ENCODE measurements at places on chromosomes 16 and 17. TPM values are rescaled to one million over a fixed set of nuclear protein-coding genes. Genes with fewer than 3 reads are reported as not detected.

Gene CMTM1
- total RNA-seq = 10.8 TPM

Gene LPO
- total RNA-seq = 0.24 TPM

- DNase-seq = no peak
Measured at GRCh38 chr17:7859028-7859427, 1.2 kb downstream of the CYB5D1 start.

Gene PHB1
- total RNA-seq = 53.9 TPM

Gene EIF3CL
- total RNA-seq = 75.1 TPM

GRCh38 chr17:41589301-41589700 lies 2.6 kb upstream of the KRT14 start:
- DNase-seq = no peak

GRCh38 chr17:61468263-61468907 lies 16.2 kb downstream of the TBX4 start:
- DNase-seq = no peak

DNA sequence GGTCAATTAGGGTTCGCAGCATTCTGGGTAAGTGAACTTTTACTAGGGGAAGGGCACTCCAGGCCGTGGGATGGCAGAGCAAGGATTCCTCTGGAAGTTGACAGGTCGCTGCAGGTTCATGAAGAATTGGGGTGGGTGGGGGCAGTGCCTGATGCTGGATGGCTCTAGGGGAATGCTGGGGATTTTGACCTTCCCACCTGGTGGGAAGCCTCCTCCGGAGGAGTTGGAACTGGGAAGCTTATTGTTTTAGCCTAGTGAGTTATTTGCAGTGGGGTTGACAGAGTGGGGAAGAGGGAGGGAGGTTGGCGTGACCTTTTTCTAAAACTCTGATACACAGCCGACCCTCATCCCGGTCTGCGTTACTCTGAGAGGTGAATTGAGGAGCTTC lies 606 bp upstream of the C17orf113 start:
- no peak for DNase-seq

- peak; percentile 23 for DNase-seq
Measured at GRCh38 chr16:89969741-89970410, 21.3 kb downstream of the DEF8 start.

DNA sequence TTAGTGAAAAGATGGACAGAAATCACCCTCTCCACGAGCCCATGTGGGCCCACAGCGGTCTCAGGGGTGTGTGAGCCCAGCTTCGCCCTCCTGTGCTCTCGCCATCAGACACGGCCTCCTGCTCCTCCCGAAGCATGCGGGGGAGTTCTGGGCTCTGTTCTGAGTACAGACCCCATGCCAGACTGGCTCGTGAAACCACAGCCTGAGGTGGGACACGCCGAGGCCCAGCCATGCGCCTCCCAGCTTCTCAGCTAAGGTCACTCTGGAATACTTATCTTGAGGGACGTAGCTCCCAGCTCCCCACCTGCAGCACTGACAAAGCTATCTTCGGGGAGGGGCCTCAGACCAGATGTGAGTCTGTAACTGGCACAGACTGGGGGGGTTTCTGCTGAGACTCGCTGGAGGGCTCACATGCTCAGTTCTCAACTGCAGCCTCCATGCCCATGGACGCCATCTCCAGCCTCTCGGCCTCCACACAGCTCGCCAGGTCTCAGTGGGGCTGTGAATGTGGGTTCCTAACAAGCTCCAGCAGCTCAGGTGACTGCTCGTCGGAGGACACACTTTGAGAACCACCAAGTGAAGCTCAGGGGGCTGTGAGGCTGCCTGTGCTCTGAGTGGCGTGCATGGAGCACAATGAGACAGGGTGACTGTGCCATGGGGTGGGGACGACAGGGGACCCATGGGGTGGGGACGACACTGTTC lies 95.2 kb downstream of the ZNF778 start:
- no peak for DNase-seq

DNA sequence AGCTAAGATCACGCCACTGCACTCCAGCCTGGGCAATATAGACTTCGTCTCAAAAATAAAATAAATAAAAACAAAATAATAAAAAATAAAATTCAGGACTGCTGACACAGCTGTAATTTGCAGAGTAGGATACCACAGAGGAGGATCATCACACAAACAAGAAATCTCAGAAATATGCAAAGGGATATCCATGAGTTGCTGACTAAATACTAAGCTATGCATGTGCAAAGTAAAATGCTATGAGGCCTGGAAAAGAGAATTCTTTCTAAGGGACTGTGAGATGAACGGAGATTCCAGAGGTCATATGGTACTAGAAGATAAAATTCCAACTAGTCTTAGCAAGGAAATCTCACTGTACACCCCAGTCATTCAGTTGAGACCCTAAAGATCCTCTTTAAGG lies 74.8 kb downstream of the SLC39A11 start:
- peak; percentile 75 for DNase-seq

DNA sequence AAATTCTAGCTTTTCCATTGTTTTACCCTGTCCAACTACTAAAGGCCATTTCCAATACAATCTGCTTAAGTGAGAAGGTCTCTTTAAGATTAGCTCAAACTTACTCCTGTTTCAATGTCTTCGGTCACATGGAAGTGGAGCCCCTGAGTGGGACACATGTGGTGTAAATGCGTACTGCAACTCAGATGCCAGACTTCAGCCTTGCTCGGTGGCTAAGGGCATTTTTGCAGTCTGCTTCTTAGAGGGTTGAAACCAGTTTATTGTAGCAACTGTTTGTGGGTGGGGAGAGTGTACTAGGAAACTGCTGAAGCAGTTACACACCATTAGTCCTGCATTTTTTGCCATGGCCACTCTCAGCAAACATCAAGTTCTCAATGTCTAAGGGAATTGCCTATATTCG lies 140.6 kb downstream of the PARN start:
- peak; percentile 49 for DNase-seq

- DNase-seq = no peak
Measured at GRCh38 chr16:11138769-11139325, 117.2 kb downstream of the SOCS1 start.

Gene CA5A
- 0.72 TPM for total RNA-seq

DNA sequence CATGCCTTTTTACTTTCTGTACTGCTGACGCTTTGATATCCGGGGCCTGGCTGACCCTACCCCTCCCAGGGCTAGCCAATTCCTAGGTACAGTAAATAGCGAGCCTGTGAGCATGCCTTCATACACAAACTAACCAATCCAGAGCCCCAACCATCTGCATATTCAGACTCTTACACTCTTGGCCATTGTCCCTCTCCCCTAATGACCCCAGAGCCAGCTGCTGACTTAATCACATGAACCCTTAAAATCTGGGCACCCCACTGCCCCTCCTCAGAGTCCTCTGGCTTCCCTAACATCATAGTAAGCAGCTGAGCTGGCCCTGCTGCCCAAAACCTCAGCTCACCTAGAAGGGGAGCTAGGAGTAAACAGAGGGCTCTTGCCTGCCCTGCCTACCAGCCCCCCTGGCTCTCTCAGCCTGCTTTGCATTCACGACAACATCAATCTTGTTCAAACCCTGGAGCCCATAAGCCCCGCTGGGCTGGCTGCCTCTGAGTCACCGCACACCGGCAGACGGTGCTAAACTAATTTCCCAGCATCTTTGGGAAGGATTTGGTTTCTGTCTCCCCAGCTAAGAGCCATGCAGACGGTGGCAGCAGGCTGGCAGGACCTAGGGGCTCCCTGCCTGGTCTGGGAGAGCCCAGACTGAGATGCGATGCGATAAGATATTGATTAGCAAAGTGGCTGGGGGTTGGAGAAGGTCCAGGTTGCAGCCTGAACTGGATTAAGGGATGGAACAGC lies 63.2 kb downstream of the CLEC19A start:
- no peak for DNase-seq

Gene TBX6
- total RNA-seq = 0.48 TPM

Gene TAF15
- 33.0 TPM for total RNA-seq

GRCh38 chr17:11493936-11494335 lies 104.3 kb upstream of the DNAH9 start:
- no peak for DNase-seq

DNA sequence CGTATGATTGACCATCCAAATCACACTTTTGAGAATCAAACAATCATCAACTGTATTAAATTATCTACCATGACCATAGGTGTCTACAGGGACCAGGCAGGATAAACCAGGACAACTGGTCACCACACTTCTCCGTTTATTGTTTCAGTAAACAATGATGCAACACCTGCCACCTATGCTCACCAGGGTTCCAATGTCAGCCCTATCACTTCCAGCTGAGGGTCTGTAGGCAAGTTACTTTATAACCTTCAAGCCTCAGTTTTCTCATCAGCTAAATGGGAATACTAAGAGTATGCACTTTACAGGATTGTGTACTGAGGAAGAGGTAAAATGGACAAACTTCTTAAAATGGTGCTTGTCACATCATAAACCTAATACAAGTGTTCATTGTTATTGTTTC lies 14.9 kb downstream of the TMEM114 start:
- no peak for DNase-seq

DNA sequence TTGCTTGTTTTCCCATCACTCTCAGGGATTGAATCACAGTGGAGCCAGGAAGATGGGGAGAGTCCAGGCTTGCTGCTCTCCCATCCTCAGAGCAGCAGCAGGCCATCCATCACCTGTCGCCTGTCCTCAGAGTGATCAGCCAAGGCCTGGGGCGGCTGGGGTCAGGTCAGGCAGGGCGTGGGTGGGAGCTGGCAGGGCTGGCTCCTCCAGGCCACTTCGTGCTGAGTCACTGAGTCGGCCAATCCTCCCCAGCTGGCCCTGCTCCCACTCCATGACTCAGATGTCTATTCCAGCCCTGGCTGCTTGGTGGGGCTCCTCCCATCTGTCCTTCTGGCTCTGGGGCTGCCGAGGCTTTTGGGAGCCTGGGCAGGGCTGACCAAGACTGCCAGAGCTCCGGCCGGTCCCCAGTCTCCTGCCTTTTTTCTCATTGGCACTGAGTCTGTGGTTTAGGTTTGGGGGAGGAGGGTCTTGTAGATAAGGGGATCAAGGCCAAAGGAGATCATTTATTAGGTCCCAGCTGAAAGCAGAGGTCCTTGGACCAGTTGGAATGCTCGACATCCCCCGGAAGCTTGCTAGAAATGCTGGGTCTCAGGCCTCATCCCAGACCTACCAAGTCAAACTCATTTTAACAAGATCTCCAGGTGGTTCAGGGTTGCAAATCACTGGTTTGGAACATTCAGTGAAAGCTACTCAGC lies 72.7 kb downstream of the ABCC1 start:
- DNase-seq = peak; percentile 97

DNA sequence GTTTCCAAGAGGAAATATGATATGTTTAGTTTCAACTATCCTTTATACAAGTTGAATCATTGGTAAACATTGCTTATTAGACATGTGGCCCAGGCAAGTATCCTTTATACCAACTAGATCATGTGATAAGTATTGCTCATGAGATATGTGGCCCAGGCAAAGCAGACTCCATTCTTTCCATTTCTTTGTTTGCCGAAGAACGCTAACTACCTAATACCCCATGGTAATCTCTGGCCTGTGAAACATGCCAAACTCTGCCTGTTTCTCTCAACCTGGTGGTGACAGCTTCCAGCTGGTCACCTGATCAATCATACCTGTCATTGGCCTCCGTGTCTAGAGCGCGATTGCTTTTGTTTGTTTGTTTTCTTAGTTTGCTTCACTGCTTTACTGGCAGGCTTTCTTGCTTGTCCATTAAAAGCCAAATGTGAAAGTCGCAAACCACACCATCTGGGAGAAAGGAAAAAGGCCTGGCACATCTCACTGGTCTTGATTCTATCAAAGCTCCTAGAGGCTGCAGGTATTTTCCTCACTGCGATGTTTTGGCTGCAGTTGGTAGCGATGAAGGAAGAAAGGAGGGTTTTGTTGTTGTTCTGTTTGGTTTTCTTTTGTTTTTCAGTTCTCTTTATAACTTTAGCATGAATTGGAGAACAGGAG lies 686.2 kb downstream of the KCNJ2 start:
- no peak for DNase-seq

GRCh38 chr17:19237389-19238166 lies 412 bp downstream of the EPN2 start:
- DNase-seq = peak; percentile 42

GRCh38 chr17:43868226-43868994 lies 21.4 kb downstream of the CD300LG start:
- no peak for DNase-seq
